ENCODE measurements at places on chromosomes 16 and 17. TPM values are rescaled to one million over a fixed set of nuclear protein-coding genes. Genes with fewer than 3 reads are reported as not detected.

DNA sequence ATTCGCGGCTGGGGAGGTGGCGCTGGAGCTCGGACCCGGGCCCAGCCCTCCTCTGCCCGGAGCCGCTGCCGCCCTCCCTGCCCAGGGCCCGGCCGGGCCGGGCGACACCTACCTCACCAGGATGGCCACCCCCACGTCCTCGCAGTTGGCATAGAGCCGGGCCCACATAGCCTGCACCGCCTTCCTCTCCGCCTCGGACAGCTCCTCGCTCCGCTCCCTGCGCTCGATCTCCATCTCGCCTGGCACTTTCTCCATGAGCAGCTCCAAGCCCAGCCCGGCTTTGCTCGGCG, 276 bp downstream of the CYGB start:
- DNase-seq: no peak
- H3K4me1 ChIP-seq: peaks cover 11% of the 10 kb centered on the region
- no peaks in the 10 kb centered on the region for H3K36me3 ChIP-seq
- H3K27ac ChIP-seq: no peak overlapping the region
- H3K4me3 ChIP-seq: no peak overlapping the region

The KRT28 gene
- total RNA-seq: not detected

The ZNF469 gene
- total RNA-seq: 0.04 TPM

The CSHL1 gene
- not detected for total RNA-seq

Measured in K562 (cell line).